ENCODE measurements at places on chromosomes 1 and 21.
A peak's percentile ranks its signal among the peaks of the same experiment; 100 is the strongest.

GRCh38 chr1:248871837-248872401, 13.0 kb upstream of the ZNF692 start:
- no peak for DNase-seq

- no peak for DNase-seq
Observed at GRCh38 chr1:111512132-111512889, 8.9 kb upstream of the ADORA3 start.

DNA sequence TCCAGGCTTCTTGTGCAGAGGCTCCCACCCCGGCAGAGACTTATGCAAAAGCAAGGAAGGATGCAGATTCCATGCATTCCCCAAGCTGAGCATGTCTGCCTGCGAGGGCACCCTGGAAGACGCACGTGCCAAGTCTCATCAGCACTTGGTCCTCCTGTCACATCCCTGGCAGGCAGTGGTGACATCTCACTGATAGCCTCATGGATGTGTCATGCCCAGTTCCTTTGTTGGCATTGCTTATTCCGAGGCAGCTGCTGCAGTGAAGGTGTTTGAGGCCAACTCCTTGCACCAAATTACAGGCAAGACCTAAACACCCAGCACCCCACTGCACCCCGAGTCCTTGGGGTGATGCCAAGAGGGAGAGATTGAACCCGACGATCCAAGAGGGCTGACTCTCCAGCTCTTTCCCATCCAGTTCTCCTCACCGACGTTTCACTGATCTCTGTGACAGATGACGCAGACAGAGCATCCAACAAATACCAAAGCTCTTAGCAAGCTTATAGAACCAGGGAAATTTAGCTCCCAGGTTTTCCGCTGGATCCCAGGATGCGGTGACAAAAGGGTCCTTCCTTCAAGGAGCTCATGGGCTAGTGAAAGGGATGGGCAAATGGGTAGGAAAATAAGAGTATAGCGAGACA, 611.1 kb downstream of the AJAP1 start:
- DNase-seq = no peak

DNA sequence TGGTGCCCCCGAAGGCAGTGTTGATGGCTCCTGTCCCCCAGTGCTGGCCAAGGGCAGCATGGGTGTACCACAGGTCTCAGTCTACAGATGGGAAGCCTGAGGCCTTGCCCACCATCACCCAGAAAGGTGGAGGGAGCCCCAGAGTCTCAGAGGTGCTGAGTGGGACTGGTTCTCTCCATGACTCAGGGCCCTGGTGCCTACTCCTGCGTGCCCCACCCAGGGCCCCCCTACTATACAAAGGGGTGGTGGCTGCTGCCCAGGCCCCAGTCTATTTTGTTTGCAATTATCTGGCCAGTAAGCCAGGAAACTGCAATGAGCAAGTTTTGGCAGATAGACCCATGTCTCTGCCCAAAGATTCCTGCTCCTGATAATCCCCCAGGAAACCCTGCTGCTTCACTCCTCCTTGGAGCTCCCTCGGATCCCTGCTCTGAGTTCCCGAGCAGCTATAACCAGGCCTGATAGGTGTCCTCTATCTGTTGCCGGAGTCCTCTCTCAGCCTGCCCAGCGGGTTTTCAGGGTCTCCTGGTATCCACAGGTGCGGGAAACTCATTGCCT, 41.7 kb downstream of the EDN2 start:
- DNase-seq = no peak

- no peak for DNase-seq
Observed at GRCh38 chr1:170030212-170030611, 44.3 kb downstream of the KIFAP3 start.

DNA sequence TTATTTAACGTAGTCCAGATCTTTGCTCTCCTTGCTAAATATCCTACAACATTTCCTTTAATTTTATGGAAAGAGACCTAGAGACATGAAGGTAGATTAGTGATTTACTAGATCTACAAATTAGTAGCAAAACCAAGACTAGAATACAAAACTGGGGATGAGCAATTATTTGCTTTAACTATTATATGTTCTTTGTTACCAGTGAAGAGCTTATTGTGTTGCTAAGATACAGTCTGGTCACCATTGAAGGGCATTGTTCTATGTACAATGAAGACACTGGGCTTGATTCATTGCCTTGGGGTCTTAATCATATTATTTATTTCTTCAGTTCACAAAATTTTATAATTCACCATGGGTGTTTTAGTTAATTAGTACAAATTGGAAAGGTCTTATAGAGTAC, 88.3 kb downstream of the S1PR1 start:
- no peak for DNase-seq

DNA sequence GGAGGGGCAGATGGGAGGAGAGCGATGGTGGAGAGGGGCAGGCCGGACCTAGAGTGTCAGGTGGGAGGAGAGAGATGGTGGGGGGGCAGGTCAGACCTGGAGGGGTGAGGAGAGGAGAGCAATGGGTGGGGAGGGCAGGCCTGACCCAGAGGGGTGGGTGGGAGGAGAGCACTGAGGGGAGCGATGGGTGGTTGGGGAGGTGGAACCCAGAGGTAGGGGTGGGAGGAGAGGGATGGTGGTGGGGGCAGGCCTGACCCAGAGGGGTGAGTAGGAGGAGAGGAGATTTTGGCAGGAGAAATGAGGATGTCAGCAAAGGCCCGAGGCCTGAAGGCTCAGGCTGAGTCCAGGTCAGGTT, 157.3 kb upstream of the VAMP3 start:
- no peak for DNase-seq

DNA sequence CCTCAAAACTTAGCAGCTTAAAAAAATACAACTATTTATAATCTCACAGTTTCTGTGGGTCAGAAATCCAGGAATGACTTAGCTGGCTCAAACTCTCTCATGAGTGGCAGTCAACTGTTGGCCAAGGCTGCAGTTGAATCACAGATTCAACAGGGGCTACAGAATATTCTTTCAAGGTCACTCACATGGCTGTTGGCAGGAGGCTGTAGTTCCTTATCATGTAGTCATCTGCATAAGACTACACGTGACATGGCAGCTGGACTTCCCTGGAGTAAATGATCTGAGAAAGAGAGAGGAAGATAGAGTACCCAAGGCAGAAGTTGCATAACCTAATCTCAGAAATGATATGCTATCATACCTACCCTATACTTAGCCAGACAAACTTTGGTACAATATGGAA, 75.2 kb upstream of the TSPAN2 start:
- no peak for DNase-seq

GRCh38 chr1:200890818-200891773, 3.6 kb upstream of the INAVA start:
- peak; percentile 27 for DNase-seq

DNA sequence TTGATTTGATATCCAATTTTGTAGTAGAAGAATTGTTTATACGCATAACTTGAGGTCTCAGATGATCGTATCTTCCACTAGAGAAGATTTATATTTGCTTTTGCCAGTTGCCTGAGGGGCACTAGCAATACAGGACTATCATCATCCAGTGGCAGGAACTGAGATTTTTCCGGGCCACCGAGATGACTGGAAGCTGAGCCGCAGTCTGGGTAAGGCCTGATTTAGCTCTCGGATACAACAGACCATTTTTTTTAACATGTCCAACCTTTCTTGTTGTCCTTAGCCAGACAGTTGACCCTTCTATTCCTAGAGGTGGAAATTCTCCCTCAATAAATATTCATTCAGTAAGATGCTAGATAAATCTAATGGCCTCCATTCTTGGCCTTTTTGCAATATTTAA, 25.4 kb upstream of the GUCA2B start:
- no peak for DNase-seq

DNA sequence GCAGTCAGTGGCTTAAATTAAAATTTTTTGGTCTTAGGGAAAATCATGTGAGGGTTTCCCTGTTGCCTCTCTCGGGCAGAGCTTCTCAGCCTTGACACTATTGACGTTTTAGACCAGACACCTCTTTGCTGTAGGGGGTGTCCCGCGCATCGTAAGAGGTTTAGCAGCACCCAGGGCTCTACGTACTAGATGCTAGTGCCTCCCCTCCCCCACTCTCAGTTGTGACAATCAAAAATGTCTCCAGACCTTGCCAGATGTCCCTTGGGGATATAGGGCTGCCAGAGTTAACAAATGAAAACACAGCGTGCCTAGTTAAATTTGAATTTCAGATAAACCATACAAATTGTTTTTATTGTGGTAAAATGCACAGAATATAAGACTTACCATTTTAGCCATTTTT, 293.3 kb downstream of the DISC1 start:
- peak; percentile 69 for DNase-seq

DNA sequence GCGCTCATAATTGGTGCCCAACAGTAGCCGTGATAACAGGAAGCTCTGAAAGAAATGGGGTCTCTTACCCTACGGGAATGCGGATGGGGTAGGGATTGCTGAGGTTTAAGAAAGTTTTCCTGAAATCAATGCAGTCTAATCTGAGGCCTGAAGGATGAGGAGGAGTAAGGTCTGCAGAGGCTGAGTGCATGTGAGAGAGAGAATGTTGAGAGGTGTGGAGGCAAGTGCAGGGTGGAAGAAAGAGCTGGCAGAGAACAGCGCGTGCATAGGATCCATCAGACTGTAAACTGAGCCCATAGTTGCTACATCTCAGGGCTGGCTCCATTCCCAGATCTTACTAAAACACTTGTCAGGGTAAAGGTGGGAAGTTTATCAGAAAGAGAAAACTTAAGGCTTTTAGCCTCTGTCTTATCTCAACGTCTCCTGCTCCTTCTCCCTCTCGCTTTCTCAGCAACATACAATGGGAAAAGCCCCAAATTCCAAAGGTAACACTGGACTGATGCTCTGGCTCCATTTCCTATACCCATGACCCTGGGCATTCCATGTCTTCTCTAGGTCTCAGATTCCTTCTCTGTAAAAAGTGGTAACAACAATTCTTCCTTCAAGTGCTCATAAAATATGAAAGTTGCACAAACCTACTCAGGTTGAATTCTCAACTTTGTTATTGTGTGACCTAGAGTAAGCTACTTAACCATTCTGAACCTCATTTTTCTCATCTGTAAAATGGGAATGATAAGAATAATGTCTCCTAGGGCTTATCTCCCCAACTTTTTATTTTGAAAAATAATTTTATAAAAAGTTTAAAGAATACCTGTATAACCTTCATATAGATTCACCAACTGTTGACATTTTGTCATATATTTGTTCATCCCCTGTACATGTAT, 75.2 kb downstream of the SH3GLB1 start:
- no peak for DNase-seq

DNA sequence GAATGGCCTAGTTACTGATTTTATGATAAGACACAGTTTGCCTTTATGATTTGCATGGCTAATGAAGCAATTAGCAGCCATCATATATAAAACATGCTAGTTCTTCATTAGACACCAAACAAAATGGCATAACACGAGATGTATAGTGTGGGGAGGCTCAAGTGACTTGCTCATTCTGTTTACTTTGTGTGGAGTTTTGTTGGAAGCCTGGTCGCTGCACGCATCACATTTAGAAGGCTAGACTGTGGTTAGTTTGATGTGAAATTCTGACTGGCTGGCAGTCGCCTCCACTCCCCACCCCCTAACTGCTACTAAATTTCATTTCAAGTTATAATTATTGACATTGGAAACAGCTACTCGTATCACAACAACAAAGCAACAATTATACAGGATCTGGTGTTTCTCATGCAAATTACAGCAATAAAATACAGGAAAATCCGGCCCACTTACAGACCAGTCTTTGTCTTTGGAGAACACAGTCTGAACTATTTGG, 356.1 kb downstream of the LMO4 start:
- no peak for DNase-seq

- no peak for DNase-seq
Observed at GRCh38 chr1:63674865-63675419, 81.7 kb downstream of the PGM1 start.

DNA sequence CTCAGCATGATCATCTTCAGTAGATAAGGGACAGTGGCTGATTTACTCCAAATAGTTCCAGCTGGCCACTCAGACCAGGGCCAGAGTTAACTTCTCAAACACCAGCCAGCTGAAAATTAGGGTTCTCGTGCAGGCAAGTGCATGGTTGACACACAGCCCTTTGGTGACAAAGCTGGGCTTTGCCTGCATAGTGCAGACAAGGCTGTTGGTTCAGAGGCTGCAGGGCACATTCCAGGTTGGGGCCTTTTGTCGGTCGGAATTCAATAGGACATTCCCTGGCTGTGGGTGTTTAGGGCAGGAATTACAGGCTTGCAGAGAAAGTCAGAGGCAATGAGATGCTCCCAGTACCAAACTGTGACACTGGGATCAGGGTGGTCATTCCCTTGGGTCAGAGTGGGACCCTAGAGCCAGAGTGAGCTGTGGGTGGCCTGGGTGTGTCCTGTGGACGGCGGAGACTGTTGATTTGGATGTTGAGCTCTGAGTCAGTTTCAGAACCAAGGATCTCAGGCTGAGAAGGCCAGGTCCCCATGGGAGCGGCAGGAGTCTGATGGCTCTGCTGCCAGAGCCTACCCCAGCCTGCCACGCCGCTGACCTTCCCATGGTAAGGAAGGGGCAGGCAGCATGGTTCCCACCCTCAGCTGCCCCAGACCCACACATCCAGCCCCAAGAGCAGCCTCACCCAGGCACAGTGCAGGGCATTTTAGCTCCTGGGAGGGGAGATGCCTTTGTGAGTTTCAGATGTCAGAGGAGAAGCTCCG, 56.2 kb downstream of the STUM start:
- DNase-seq = no peak

GRCh38 chr1:68230484-68230802, 1.9 kb downstream of the WLS start:
- DNase-seq = no peak

DNA sequence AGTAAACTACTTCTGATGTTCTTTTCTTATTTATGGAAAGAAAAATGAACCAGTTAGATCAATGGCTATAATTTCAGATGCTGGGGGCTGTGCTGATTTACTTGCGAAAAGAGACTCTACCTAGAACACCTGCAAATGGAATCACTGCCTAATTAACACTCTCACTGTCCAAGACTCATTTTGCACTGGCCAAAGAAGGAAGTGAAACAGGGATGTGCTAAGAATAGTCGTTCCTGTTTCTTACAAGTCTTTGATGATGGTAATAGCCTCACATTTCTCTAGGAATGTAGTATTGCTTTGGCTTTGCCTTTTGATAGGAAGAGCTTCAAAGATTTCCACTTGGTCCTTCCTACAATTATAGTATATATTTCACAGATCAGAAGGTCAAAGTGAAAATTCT, 12.7 kb upstream of the TSNAX start:
- no peak for DNase-seq

DNA sequence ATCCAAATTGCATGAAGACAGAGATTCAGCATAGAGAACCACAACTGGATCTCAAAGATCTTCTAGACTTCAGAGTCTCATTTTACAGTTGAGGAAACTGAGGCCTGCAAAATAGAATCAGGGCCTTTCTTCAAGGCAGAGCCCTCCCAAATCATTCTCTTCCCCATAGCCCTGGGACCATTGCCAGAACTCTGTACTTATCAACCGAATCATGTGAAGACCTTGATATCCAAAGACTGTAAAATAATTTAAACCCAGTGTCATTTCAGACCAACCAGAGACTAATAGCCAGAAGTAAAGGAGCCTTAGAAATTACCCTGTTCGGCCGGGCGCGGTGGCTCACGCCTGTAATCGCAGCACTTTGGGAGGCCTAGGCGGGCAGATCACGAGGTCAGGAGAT, 90.1 kb downstream of the DTL start:
- DNase-seq = no peak

- no peak for DNase-seq
Observed at GRCh38 chr1:228801068-228801467, 65.8 kb downstream of the RHOU start.

- no peak for DNase-seq
Observed at GRCh38 chr1:178627037-178627436, 98.0 kb upstream of the RALGPS2 start.

- no peak for DNase-seq
Observed at GRCh38 chr1:59856725-59857338, 42.1 kb downstream of the HOOK1 start.
